ENCODE measurements at places on chromosomes 13 and 19. TPM values are rescaled to one million over a fixed set of nuclear protein-coding genes. Genes with fewer than 3 reads are reported as not detected.

- peak; percentile 72 for DNase-seq
Measured at GRCh38 chr19:6737873-6738786, 750 bp upstream of the GPR108 start.

Gene LCP1
- 73.0 TPM for total RNA-seq

DNA sequence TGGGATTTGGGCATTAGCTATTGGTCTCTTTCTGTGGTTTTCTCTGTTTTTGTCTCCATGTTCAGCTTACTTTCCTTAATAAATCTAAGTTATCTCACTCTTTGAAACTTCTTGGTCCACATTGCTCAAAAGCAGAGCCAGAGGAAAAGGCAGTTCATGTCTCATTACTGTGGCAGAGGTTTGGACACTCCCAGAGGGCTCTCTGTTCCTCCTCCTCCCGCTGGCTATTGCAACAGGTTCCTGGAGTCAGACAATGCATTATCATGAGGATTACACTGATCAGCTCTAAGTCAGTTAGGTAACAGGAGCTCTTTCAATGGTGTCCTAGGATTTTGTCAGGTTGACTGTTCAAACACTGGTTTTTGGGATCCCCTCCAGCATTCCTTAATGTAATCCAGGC, 298.8 kb downstream of the NDFIP2 start:
- DNase-seq, result peak; percentile 31

Gene SMAD9
- 25.9 TPM for total RNA-seq

GRCh38 chr13:65555962-65556361, 1674.2 kb downstream of the PCDH9 start:
- no peak for DNase-seq

GRCh38 chr13:64528838-64529237, 2701.3 kb downstream of the PCDH9 start:
- DNase-seq, result no peak

DNA sequence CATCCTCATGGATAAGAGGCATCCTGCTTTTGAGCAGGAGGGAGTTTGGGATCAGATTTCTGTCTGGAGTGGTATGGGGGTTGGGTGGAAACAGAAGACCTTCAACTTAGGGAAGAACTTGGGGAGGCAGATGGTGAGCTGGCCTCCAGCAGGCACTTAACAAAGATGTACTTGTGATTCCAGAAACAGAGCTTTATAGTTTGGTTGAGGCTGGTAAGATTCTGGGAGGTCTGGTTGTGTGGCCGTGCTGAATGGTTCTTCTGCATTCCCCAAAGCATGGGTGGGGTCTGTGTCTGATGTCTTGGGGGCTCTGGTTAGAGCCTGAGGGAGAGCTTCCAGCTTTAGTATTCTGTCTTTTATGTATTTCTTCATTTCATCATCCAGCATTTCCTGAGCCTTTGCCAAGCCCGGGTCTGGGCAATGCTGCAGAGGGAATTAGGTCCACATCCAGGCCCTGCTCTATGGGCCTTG, 4.8 kb downstream of the MEGF8 start:
- DNase-seq, result no peak

Gene CBY2
- not detected for total RNA-seq

GRCh38 chr19:45645631-45646344, 6.6 kb upstream of the EML2 start:
- DNase-seq, result peak; percentile 95

Gene SWSAP1
- 0.38 TPM for total RNA-seq

DNA sequence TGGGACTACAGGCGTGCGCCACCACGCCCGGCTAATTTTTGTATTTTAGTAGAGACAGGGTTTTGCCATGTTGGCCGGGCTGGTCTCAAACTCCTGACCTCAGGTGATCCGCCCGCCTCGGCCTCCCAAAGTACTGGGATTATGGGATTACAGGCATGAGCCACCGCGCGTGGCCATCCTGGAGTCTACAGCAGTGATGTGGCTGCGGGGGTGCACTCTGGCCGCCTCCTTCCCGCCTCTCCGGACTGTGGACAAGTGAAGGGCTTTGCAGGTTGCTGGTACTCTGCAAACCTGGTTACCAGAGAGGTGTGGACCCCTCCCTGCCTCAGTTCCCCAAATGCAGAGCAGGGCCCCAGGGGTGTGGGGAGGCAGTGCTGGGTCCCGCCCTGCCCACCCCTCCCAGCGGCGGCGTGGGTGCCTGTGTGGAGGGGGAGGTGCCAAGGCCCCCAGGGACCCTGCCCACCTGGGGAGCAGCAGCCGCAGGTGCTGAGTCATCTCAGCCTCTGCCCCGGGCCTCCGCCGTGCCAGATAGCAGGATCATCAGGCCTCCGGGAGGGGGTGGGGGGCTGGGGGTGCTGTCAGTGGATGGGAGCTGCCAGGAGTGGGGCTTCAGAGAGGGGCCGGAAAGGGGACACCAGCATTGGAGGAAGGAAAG, 23.1 kb downstream of the ARID3A start:
- DNase-seq, result no peak

Gene ZNF536
- 0.79 TPM for total RNA-seq

DNA sequence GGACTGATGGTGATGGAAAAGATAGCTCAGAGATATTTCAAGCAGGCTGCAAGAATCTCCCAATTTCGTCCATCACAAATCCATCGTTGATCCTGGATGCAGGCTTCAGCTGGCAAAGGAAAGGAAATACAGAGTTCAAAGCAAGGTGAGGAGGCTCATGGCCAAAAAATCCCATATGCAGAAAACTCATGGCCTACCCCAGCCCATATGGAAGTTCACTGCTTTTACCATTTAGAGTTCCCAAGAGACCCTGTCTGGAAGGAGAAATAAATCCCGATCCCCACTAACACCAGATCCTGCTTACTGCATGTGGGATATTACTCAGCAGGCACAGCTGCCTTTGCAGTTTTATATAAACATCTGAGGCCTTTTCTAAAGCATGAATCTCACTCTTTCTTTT, 412.9 kb upstream of the SPRY2 start:
- DNase-seq, result no peak

Gene NLRP5
- not detected for total RNA-seq

DNA sequence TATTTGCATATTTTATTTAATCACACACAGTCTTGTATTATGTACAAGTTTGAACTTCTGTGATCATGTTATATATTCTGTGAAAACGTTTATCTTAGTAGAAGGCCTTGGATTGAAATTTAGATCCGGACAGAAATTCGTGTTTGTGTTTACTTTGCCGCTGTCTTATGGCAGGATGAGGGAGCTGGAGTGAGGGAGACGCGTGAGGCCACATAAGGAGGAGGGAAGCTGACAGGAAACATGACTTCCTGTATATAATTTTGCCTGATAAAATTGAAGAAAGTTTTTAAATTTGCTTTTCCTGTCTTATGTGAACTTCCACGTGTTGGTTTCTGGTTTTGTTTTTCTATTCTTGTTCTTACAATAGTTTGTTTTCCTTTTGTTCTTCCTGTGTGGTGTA, 200.2 kb downstream of the MTUS2 start:
- no peak for DNase-seq

- DNase-seq, result peak; percentile 87
Measured at GRCh38 chr19:42246143-42246921, 3.9 kb upstream of the GSK3A start.

- DNase-seq, result no peak
Measured at GRCh38 chr13:92681239-92681638, 545.4 kb upstream of the GPC6 start.

- no peak for DNase-seq
Measured at GRCh38 chr19:13684021-13684420, 80.3 kb upstream of the MRI1 start.

Gene IZUMO2
- not detected for total RNA-seq

- DNase-seq, result no peak
Measured at GRCh38 chr13:66644855-66645460, 585.2 kb downstream of the PCDH9 start.

Gene PGLYRP2
- not detected for total RNA-seq

GRCh38 chr13:26558074-26558805, 757 bp downstream of the WASF3 start:
- DNase-seq, result no peak

DNA sequence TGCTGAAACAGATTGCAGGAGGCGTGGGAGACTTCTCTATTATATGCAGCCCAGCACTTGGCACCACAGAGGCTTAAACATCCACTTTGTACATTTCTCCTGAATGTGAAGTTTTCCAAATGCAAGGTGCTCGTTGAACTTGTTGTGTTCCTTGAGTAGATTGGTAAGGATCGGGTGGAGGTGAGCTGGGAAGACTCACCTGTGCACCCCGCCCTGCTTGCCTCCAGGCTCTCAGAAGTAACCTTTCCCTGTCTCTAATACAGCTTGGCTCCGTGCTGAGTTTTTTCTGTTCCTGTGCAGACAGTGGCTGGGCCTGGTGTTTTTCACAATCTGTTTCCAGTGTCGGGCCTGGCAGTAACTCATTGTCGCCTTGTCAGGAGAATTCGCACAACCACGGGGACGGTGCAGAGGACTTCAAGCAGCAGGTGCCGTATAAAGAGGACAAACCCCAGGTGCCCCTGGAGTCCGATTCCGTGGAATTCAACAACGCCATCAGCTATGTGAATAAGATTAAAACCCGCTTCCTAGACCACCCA, 12.3 kb downstream of the SIN3B start:
- no peak for DNase-seq

Gene PSG7
- not detected for total RNA-seq

Gene CABP5
- not detected for total RNA-seq

DNA sequence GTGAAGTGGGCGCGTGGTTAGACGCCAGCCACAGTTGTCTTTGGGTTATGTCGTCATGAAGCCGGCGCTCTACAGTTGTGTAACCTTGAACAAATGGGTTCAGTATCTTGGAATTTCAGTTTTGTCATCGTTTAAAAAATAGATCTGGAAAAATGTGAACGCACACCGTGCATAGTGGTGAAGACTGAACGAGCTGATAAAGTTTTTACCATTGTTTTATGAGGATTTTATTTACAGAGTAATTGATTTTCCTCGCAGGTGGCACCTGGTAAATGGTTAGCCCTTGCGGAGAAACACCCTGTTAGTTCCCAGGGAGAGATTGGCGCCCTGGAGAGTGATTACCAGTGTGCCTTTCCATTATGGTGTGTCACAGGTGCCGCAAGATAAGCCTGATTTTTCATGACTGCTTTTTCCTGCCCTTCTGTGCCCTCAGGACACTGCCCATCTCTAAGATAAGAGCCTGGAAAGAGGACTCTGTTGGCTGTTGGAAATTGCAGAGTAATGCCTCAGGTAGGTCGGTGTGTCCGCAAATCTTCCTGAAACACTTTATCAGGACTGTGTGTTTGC, 577 bp downstream of the ZNF181 start:
- DNase-seq, result no peak

GRCh38 chr19:17289489-17289888, 7.8 kb downstream of the ANKLE1 start:
- peak; percentile 20 for DNase-seq

Gene PSG1
- total RNA-seq, result not detected

Gene RXFP2
- 0.16 TPM for total RNA-seq

DNA sequence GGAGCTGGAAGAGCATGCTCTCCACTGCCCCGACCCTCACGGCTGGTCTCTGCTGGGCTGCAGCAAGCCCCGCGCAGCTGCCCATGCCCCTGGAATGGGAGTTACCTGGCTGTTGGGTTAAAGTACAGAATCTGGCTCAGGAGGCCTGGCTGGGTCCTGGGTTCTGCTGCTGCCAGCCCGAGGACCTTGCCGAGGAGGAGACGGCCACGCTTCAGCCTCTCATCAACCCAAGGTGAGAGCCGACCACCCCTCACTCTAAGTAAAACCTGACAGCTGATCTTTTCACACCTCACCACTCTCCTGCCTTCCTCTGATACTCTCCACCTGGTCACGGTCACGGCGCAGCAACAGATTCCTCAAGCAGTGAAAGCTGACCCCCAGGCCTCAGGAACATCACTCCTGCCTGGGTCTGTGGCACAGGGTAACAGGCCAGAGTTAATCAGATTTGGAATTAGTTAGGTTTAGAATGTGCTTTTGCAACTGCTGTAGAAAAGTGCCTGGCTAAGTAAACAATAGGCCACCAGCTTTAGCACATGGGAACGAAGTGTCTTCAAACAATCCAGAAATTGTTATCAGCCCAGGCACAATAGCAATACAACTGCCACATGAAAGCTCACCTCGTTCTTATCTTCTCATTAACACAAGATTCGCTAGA, 20.5 kb downstream of the RAB20 start:
- no peak for DNase-seq

- DNase-seq, result peak; percentile 82
Measured at GRCh38 chr19:58228585-58229254, at the start of gene ZNF544. TSS of gene ZNF544 (plus strand) at chr19:58228914. CDS start at chr19:58244024, 15,110 bp downstream.

DNA sequence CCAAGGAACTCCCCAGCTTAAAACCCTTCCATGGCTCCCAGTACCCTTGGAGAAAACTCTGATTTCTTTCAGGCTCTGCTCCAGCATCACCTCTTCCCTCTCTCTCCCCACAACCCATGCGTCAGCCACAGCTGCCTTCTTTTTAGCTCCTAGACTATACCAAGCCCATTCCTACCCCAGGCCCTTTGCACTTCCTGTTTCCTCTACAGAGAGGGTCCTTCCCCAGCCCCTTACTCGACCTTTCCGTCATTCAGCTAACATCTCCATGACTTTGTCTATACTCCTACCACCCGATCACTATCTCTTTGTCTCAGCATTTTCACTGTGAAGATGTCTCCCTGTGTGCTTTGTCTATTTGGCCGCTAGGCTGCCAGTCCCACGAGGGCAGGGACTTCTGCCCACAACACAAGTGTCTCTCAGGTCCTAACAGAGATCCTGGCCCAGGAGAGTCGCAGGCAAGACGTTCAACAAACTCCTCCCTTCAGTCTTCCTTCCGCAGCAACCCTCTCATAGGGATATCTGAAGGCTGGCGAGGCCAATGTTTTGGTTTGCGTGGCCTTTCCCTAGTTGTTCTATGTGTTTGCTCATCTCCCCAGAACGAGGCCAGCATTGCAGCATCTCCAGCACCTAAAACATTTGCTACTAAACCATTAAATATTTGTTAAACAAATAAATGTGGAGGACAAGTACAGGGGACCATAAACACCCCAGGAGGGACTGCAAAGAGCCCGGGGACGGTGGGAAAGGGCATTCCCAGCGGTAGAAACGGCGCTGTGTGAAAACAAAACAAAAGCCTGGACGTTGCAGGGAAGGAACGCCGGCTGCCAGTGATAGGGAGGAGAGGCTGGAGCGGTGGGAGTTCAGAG, 816 bp downstream of the CCNP start:
- DNase-seq, result no peak

GRCh38 chr19:8821748-8822241, 10.3 kb downstream of the ZNF558 start:
- DNase-seq, result no peak

DNA sequence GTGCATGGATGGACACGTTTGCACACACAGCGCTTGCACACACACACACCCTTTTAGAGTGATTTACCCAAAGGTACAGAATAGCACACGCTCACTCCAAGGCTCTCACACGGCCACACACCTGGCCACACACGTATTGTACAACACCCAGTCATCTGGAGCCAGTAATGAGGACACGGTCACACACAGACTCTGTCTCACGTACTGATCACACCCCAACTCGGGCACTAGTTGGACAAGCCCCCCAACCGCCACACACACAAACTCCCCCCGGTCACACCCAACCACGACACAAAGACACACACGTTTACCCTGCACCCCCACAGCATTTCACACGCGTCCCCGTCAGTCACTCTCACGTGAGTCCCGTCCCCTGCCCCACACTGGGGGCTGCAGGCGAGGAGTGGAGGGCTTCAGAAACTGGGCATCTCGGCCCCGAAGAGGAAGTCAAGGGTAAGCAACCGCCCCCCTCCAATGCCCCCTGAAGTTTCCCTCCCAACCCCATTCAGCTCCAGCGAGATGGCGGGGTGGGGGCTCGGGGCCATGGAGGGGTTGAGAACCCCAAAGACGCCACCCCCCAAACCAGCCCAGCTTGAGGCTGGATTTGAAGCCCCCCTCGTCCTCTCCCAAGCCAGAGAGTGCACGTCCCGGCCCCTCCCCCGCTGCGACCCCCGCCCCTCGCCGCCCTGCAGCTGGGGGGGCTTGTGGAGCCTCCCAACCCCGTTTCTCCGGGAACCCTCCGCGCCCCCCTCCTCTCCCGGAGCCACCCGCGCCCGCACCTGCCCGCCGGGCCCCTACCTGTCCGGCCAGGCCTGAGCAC, 599 bp downstream of the OLFM2 start:
- DNase-seq, result no peak
